ENCODE measurements at places on chromosomes 3 and 15. TPM values are rescaled to one million over a fixed set of nuclear protein-coding genes. Genes with fewer than 3 reads are reported as not detected.

The KLF13 gene
- total RNA-seq = 38.7 TPM

The EBLN2 gene
- 5.7 TPM for total RNA-seq

The HIGD2B gene
- total RNA-seq = 0.15 TPM

The PCSK6 gene
- 11.0 TPM for total RNA-seq

The TCTA gene
- total RNA-seq = 14.8 TPM

The ARGFX gene
- total RNA-seq = not detected

The DUT gene
- total RNA-seq = 48.2 TPM

The PLA1A gene
- 5.1 TPM for total RNA-seq

The RASGRF1 gene
- total RNA-seq = not detected

The ALG1L2 gene
- not detected for total RNA-seq

The DUOX2 gene
- total RNA-seq = 0.05 TPM

The NLGN1 gene
- 20.4 TPM for total RNA-seq

The BTLA gene
- total RNA-seq = 0.17 TPM

The EIF5A2 gene
- total RNA-seq = 10.2 TPM

The SIDT1 gene
- total RNA-seq = under 0.01 TPM

The AGBL1 gene
- total RNA-seq = not detected

The CHRNA7 gene
- total RNA-seq = 0.52 TPM

The CGNL1 gene
- total RNA-seq = 6.9 TPM

The SLC24A5 gene
- total RNA-seq = not detected

The RBMS3 gene
- total RNA-seq = 26.7 TPM

The BDH1 gene
- total RNA-seq = 6.6 TPM

The NOX5 gene
- total RNA-seq = not detected

The TIPIN gene
- 8.7 TPM for total RNA-seq

The CCR3 gene
- total RNA-seq = not detected

The ACAN gene
- under 0.01 TPM for total RNA-seq

The SGO1 gene
- 0.99 TPM for total RNA-seq

The CLRN1 gene
- total RNA-seq = not detected

The ADPRH gene
- total RNA-seq = 7.8 TPM

The CKMT1B gene
- total RNA-seq = 1.9 TPM

Data from renal cortical epithelial cell (primary cell).